ENCODE measurements at places on chromosomes 2 and 18. TPM values are rescaled to one million over a fixed set of nuclear protein-coding genes. Genes with fewer than 3 reads are reported as not detected.
A peak's percentile ranks its signal among the peaks of the same experiment; 100 is the strongest.

DNA sequence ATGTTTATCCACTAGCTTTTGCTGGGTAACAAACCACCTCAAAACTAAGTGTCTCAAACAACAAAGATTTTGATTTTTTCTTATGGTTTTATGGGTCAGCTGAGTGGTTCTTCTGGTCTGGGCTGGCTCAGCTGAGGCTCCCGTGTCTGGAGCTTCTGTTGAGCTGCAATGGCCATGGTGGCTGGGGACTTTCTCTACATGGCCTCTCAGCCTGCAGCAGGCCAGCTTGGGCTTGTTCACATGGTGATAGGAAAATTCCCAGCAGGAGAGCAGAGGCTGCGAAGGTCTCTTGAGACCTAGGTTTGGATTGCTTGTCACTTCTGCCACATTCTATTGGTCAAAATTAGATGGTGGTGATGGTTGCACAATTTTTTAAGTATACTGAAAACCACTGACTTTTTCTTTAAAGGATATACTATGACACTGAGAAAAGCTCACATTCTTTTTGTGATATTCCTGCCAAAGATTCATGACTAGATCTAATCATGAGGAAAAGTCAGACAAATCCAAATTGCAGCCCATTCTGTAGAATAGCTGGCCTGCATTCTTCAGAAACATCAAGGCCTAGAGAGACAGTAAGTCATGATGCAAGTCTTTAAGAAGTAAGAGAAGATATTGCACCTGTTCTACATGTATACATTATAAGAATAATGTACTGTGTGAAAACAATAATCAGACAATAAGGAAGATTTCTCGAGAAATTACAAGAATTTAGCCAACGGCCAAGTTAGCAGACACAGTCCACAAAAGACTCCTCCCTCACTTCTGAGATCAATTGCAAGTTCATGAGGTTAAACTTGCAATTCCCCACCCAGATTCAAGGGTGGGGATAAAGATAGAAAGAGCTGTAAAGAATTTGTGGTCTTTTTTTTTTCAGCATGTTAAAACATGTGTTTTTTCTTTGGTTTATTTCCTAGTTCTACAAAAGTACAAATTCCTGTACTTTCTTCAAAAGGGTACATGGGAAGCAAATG is 35.0 kb upstream of the IL1R2 start:
- no peak overlapping the region for H3K4me3 ChIP-seq
- peaks cover 19% of the 10 kb centered on the region for H3K4me1 ChIP-seq
- H3K27ac ChIP-seq = no peak overlapping the region
- ATAC-seq = no peak

- no peaks in the 10 kb centered on the region for H3K36me3 ChIP-seq
- no peaks in the 10 kb centered on the region for H3K4me1 ChIP-seq
- no peak overlapping the region for H3K4me3 ChIP-seq
- ATAC-seq = no peak
- H3K27me3 ChIP-seq = peaks cover 3% of the 10 kb centered on the region
Observed at GRCh38 chr2:205937211-205937610, 148.8 kb downstream of the INO80D start.

GRCh38 chr2:113203901-113204519 is 30.2 kb downstream of the PSD4 start:
- H3K27me3 ChIP-seq = no peaks in the 10 kb centered on the region

GRCh38 chr2:200184748-200185627 is 121.5 kb upstream of the SPATS2L start:
- ATAC-seq = no peak
- no peak overlapping the region for H3K27ac ChIP-seq
- peaks cover 24% of the 10 kb centered on the region for H3K27me3 ChIP-seq

GRCh38 chr2:46256563-46257142 is 40.6 kb upstream of the EPAS1 start:
- no peak overlapping the region for H3K4me3 ChIP-seq
- H3K27ac ChIP-seq = no peak overlapping the region
- ATAC-seq = no peak
- H3K36me3 ChIP-seq = no peaks in the 10 kb centered on the region
- no peaks in the 10 kb centered on the region for H3K27me3 ChIP-seq

- H3K27me3 ChIP-seq = no peaks in the 10 kb centered on the region
- no peaks in the 10 kb centered on the region for H3K36me3 ChIP-seq
- H3K4me1 ChIP-seq = no peaks in the 10 kb centered on the region
- H3K4me3 ChIP-seq = no peak overlapping the region
- no peak for ATAC-seq
Observed at GRCh38 chr2:220057391-220057790, 430.0 kb downstream of the SLC4A3 start.

DNA sequence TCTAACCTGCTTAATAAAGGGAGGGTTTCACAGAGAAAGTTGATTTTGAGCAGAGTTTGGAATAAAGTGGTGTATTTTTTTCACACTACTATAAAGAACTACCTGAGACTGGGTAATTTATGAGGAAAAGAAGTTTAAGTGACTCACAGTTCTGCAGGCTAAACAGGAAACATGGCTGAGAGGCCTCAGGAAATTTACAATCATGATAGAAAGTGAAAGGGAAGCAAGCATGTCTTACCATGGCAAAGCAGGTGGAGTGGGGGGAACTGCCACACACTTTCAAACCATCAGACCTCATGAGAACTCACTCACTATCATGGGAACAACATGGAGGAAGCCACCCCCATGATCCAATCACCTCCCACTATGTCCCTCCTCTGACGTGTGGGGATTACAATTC is 546.7 kb downstream of the EPHA4 start:
- H3K4me1 ChIP-seq = no peaks in the 10 kb centered on the region
- no peak overlapping the region for H3K27ac ChIP-seq
- no peaks in the 10 kb centered on the region for H3K36me3 ChIP-seq
- no peak overlapping the region for H3K4me3 ChIP-seq
- ATAC-seq = no peak

GRCh38 chr2:227595797-227596196 is 2.9 kb upstream of the SCYGR2 start:
- H3K36me3 ChIP-seq = no peaks in the 10 kb centered on the region
- no peak overlapping the region for H3K4me3 ChIP-seq
- no peak overlapping the region for H3K27ac ChIP-seq
- peaks cover 41% of the 10 kb centered on the region for H3K27me3 ChIP-seq
- no peak for ATAC-seq
- no peaks in the 10 kb centered on the region for H3K4me1 ChIP-seq

DNA sequence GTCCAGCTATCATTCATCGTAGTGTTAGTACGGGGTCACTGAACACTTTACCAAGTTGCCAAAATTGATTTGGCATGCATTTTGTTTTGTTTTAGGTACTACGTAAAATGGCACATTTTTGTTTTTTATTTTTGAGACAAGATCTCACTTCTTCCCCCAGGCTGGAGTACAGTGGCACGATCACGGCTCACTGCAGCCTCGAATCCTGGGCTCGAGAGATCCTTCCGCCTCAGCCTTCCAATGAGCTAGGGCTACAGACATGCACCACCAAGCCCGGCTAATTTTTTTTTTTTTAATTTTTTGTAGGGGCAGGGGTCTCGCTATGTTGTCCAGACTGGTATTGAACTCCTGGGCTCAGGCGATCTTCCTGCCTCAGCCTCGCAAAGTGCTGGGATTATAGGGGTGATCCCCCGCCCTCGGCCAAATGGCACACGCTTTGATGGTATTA is 786 bp downstream of the TAF1B start:
- peaks cover 15% of the 10 kb centered on the region for H3K4me1 ChIP-seq
- peak overlapping the region; percentile 95 for H3K27ac ChIP-seq
- peak overlapping the region; percentile 92 for H3K4me3 ChIP-seq

DNA sequence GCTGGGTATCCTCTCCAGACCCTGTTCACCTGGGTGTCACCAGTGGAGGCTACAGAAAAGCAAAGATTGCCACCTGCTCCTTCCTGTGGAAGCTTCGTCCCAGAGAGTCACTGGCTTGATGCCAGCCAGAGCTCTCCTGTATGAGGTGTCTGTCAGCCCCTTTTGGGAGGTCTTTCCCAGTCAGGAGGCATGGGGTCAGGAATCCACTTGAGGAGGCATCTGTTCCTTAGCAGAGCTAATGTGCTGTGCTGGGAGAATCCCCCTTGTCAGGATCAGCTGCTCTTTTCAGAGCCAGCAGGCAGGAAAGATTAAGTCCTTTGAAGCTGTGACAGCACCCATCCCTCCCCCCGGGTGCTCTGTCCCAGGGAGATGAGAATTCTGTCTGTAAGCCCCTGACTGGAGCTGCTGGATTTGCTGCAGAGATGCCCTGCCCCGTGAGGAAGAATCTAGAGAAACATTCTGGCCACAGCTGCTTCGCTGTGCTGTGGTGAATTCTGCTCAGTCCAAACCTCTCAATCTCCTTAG is 121.8 kb downstream of the GPR39 start:
- H3K27me3 ChIP-seq = no peaks in the 10 kb centered on the region
- H3K27ac ChIP-seq = no peak overlapping the region
- ATAC-seq = no peak
- H3K36me3 ChIP-seq = no peaks in the 10 kb centered on the region
- H3K4me1 ChIP-seq = no peaks in the 10 kb centered on the region

- H3K27ac ChIP-seq = no peak overlapping the region
- ATAC-seq = no peak
- H3K4me1 ChIP-seq = no peaks in the 10 kb centered on the region
- H3K36me3 ChIP-seq = no peaks in the 10 kb centered on the region
- no peak overlapping the region for H3K4me3 ChIP-seq
- no peaks in the 10 kb centered on the region for H3K27me3 ChIP-seq
Observed at GRCh38 chr2:162116352-162116751, 35.7 kb downstream of the GCG start.

DNA sequence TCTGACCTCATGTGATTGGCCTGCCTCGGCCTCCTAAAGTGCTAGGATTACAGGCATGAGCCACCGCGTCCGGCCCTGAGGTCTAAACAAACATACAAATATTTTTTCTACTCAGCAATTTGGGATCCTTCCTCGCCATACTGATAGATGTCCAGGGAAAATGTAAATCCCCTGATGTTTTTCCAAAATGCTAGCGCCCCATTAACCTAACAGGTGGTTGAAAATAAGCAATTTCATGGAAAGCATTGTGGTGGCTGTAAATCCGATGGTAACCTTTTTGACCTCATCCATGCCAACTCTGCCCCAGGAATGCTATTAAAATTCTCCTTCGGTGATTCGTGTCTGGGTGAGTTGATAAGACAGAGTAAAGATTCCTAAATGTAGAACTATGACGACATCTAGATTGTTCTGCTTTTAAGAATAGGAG is 19.3 kb downstream of the GEMIN6 start:
- ATAC-seq = no peak
- H3K4me3 ChIP-seq = no peak overlapping the region
- H3K36me3 ChIP-seq = peaks cover 30% of the 10 kb centered on the region
- H3K4me1 ChIP-seq = no peaks in the 10 kb centered on the region
- no peaks in the 10 kb centered on the region for H3K27me3 ChIP-seq

GRCh38 chr2:138948070-138948539 is 167.9 kb upstream of the NXPH2 start:
- no peak overlapping the region for H3K27ac ChIP-seq
- ATAC-seq = peak; percentile 35
- H3K4me1 ChIP-seq = no peaks in the 10 kb centered on the region
- no peak overlapping the region for H3K4me3 ChIP-seq
- no peaks in the 10 kb centered on the region for H3K36me3 ChIP-seq
- no peaks in the 10 kb centered on the region for H3K27me3 ChIP-seq

- H3K27me3 ChIP-seq = no peaks in the 10 kb centered on the region
- no peak for ATAC-seq
- H3K4me1 ChIP-seq = no peaks in the 10 kb centered on the region
- peaks cover 19% of the 10 kb centered on the region for H3K36me3 ChIP-seq
Observed at GRCh38 chr2:30559544-30560275, 112.7 kb downstream of the LCLAT1 start.

GRCh38 chr2:17181051-17181752 is 337.0 kb downstream of the RAD51AP2 start:
- no peaks in the 10 kb centered on the region for H3K36me3 ChIP-seq
- no peak for ATAC-seq

DNA sequence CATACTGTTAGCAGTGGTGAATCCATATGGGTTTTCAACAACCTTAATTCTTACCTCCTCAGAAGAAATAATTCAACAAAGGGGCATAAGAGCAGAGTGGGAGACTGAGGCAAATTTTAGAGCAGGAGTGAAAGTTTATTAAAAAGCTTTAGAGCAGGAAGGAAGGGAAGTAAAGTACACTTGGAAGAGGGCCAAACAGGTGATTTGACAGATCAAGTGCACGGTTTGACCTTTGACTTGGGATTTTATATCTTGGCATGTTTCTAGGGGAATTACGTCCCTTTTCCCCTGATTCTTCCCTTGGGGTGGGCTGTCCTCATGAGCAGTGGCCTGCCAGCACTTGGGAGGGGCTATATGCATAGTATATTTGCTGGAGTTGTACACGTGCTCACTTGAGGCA is 280.5 kb downstream of the MBD5 start:
- no peak for ATAC-seq
- H3K4me1 ChIP-seq = peaks cover 4% of the 10 kb centered on the region
- peaks cover under 1% of the 10 kb centered on the region for H3K36me3 ChIP-seq

DNA sequence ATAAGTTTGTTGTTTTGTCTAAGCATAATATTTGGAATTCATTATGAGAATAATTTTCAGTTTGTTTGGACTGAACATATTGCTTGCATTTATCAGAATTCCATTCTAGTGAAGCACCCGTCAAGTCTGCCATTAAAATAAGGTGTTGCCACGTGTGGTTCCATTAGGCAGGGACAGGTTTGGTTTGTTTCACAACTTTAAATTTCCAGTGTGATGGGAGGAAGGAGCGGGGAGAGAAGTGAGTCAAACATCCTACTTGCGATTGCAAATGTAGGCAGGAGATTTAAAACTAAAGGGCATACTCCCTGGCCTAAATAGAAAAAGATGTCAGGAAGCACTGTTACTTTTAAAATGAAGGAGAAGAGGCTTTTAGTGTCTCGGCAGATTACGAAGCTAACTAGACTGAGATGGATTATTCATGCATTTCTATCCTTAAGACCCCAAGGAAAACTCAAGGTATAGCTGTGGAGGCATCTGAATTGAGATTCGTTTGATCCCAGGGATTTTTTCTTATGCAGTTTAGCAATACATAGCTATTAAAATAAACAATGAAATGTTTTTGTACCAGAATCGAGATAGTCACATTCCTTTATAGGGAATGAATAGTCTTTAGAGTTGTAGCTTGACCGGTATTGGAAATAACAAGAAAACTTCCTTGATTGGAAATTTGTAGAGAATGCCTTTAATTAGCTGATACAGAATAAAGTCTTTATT is 19.8 kb downstream of the GRHL1 start:
- peaks cover 18% of the 10 kb centered on the region for H3K4me1 ChIP-seq
- H3K27me3 ChIP-seq = no peaks in the 10 kb centered on the region
- H3K4me3 ChIP-seq = no peak overlapping the region
- H3K36me3 ChIP-seq = no peaks in the 10 kb centered on the region
- no peak for ATAC-seq
- H3K27ac ChIP-seq = no peak overlapping the region

AQP4 gene
- total RNA-seq = not detected

HTR2B gene
- not detected for total RNA-seq

NCOA1 gene
- 27.5 TPM for total RNA-seq

C2orf81 gene
- total RNA-seq = 2.3 TPM

RNU2-63P gene
- 10.2 TPM for total RNA-seq

SLC30A3 gene
- not detected for total RNA-seq

IL1RN gene
- 32.8 TPM for total RNA-seq

IL1R1 gene
- 41.7 TPM for total RNA-seq
